Fibroblast of pulmonary artery (primary cell): ENCODE measurements at places on chromosomes 6 and 20.

- DNase-seq, result no peak
Observed at GRCh38 chr20:5766085-5766764, 16.0 kb downstream of the SHLD1 start.

GRCh38 chr20:62286493-62287064 lies 16.2 kb upstream of the ADRM1 start:
- no peak for DNase-seq

DNA sequence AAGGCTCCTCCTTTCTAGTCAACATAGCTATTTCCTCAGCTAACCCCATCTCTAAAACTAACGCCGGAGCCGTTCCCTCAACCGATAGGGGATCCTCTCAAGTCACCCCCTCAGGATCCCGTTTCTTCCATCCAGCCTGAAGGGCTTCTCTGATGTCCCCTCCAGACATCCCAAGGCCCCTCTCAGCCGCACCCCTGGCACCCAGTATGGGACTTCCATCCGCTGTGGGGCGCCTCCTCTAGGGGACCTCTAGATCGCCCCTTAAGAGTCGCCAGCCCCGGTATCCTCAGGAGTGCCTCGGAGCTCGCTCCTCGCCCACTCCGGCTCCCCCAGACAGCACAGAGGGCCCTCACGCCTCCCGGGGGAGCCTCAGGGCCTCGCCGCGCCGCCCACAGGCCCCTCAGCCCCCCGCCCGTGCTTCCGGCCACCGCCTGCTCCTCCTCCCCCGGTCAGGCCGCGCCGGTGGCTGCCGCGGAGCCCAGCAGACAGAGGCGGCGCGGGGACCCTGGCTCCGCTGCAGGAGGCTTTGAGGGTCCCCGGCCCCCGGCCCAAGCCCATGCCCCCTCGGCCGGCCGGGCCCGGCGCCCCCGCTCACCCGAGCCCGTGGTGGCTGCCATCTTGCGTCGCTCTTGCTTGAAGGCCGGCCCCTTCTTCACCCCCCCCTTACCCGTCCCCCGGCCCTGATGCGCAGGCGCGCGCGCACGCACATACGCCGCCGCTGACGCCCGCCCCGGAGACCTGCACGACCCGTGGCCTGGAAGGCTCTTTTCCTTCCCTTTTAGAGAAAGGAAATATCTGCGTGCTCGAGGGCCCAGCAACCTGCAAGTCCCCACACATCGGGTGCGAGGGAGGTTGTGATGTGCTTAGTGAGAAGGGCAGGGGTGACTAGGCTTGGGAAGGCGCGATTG lies at the start of gene UBE2V1:
Gene UBE2V1, minus strand, starts transcription at position 639 of the 908 bp plus-strand sequence. Its CDS starts 22 bp downstream, at position 617.
- DNase-seq, result peak; percentile 86

DNA sequence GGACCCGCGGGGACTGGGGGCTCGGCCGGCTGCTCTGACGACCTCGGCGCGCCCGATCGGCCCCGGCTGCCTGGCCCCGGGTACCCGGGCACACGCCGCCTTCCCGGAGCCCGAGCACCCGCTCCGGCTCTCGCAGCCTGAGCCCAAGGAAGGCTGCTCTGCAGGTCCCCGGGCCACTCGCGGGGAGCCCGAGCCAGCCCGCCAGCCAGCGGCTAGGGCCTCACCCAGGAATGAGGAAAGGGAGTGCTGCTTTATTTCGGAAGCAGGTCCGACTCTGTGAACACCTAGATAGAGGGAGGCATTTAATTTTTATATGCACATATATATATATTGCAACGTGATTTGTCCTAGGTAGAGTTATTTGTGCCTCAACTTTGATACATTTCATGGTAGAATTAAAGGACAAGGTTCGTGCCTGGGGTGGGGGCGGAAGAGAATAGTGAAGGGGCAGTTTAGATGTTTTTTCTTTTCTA lies 15.5 kb downstream of the FOXA2 start:
- DNase-seq, result no peak

- DNase-seq, result peak; percentile 68
Observed at GRCh38 chr6:147131532-147132128, 72.6 kb upstream of the STXBP5 start.

DNA sequence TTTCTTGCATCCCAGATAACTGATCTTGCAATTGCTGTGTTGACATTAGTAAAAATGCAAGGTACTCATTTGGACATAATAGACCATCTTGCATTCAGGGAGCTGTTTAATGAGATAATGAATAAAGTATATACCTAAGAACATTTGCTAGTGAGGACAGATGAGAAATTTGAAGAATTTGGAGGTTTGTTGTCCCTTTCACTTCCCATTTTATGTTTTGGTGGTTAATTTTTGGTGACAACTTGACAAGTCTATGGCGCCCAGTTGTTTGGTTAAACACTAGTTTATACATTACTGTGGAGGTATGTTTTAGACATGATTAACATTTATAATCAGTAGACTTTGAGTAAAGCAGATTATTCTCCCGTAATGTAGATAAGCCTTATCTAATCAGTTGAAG lies 300.2 kb upstream of the SYNCRIP start:
- no peak for DNase-seq

DNA sequence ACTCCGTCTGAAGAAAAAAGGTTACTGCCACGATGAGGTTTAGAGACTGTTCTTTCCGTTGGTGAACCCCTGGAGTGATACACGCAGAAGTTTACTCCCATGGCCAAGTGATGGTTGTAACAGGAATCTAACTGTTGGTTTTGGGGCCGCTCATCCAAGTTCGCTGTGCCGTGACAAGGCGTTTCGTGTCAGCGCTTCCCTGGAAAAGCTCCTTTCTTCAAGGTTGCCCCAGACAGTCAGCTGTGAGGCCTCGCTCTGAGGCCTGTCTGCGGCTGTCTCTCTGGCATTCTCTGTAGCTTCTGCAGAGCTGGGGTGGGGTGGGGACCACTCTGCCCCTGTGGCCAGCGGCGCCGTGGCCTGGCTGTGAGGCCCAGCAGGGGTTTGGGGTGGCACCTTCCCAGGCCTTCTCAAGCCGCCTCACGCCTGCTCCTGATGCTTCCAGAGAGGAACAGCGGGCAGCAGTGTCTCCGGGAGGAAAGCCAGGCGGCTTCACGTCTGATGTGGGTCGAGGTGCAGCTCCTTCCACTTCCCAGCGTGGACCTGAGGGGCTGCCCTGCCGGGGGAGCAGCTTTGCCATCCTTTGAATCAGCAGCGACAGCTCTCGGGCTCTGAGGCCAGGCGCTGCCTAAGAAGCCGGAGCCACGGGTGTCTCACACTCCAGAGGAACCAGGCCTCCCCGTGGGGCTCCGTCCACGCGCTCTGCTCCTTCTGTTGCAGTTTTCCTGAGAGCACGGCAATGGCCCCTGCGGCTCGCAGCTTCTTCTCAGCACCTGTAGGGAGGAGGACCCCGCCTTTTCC lies 76.2 kb downstream of the SMOC2 start:
- no peak for DNase-seq

- DNase-seq, result no peak
Observed at GRCh38 chr6:40124924-40125323, 190.7 kb upstream of the MOCS1 start.

DNA sequence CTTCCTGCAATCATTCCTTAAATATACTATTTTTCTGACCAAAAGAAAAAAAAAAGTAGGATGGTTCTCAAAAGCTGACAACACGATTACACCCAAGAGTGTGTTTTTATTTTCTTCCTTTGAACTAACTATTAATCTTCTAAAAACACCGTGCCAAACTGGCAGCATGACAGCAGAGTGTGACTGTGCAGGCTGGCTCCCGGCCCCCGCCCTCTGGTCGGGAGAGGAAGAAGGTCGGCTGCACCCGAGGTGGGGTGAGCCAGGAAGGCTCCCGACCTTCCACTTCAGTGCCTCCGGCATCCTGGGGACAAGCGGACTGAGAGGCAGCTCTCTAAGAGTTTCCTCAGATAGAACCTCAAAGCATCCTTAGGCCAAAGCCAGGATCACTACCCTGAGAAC lies 29.2 kb downstream of the SLC22A23 start:
- no peak for DNase-seq

DNA sequence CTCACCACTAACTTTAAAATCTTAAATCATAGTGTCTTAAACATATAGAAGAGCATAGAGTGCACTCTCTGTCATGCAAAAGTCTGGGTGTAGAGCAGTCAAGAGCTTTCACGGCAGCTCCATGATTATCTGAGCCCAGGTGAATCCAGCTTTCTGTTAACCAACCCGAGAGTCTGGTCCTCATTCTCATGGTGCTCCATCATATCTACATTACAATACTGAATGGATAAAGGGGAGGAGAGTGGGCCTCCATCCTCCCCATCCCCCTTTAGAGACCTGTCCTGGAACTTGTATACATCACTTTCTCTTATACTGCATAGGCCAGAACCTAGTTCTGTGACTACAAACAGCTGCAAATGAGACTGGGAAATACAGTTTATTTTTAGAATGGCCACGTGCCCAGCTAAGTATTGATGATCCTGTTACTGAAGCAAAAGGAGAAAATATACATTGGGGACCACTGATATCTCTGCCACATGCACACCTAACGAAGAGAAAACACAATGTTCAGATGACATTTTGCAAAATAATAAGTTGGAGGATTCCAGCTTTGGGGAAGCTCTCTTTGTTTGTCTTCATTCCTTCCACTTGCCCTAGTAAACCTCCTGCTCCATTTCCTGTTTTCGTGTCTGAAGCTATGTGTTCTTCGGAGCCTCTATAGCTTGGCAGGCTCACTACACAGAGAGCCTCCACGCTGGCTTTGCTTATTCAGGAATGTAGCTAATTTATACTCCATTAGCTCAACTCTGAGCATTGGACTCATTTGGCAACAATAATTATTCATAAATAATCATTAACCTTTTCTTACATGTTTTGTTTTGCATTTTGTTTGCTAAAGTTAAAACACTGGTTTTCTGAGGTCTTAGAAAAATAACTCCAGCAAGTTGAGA lies 110.1 kb downstream of the IYD start:
- peak; percentile 27 for DNase-seq
